ENCODE measurements at places on chromosomes 13 and 19.

DNA sequence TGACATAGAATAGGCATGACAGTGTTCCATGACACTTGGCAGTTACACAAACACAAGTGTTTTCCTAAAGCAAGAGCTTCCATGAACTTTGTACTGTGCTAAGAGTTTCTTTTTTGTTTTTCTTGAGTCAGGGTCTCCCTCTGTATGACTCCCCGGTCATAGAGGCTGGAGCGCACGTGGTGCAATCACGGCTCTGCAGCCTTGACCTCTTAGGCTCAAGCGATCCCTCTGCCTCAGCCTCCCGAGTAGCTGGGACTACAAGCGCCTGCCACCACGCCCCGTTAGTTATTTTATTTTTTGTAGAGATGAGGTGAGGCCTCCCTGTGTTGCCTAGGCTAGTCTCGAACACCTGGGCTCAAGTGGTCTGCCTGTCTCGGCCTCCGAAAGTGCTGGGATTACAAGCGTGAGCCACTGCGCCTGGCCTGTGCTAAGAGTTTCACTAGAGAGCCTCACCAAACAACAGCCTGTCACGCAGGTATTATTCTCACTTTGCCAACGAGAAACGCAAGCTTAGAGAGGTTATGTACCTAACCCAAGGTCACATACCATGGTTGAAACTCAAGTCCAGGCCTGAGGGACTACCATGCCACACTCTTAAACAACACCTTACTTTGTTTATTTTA lies 355.9 kb downstream of the KLF12 start:
- no peak for DNase-seq

DNA sequence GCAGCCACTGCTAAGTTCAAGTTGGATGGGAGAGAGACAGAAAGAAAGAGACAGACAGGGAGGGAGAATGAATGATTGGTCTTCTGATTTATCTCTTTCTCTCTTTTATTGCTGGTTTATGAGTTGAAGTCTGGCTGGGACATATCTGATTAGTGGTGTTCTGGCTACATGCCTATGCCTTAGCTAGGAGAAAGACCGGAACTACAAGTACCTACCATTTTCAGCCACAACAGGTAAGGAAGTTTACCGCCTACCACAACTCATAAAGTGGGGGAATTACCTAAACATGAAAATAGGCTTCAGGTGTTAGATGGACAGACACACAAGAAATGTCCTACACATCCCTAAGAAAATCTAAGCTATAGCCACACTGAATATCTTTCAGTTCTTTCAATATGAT lies 36.6 kb upstream of the GPC6 start:
- DNase-seq = no peak

DNA sequence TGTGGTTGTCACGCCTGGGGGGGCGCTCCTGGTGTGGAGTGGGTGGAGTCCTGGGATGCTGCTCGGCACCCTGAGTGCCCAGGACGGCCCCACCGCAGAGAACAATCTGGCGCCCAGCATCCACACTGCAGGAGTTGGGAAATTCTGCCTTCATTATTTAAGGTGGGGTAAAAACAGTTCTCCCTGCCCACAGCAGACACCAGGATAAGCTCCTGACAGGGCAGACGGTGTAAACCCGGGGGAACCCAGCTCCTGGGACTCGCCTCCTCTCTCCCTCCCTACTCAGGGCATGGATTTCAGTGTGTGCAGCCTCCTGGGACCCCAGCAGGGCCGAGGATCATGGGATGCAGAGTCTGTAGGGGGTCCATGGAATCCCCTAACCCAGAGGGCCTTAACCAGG lies 7.7 kb upstream of the WDR18 start:
- no peak for DNase-seq

DNA sequence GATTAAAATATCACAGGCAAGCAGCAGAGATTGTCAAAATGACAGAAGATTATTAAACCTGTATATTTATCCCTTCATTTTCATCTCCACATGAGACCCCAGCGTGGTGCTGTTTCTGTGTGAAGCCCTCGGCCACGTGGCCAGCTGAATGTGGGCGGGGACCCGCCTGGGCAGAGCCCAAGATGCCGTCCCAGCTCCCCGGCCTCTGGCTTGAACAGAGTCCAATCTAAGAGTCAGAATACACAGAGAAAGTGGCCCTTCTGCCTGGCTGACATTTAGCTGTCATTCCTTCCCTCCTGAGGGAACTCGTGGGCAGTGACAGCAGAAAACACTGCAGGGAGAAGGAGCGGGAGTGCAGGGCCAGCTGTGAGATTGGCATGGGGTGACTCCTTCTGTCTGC lies 34.9 kb upstream of the UQCRFS1 start:
- no peak for DNase-seq

- DNase-seq = no peak
Observed at GRCh38 chr13:97413694-97414093, 20.3 kb upstream of the RAP2A start.

GRCh38 chr13:106534639-106535551 lies 567 bp downstream of the EFNB2 start:
- no peak for DNase-seq

GRCh38 chr19:36851898-36852297 lies 1.2 kb downstream of the ZNF345 start:
- DNase-seq = no peak

- no peak for DNase-seq
Observed at GRCh38 chr19:51064534-51065220, at the start of gene KLK13. TSS of gene KLK13 (minus strand) at chr19:51065092. CDS start at chr19:51065067, 25 bp downstream.

DNA sequence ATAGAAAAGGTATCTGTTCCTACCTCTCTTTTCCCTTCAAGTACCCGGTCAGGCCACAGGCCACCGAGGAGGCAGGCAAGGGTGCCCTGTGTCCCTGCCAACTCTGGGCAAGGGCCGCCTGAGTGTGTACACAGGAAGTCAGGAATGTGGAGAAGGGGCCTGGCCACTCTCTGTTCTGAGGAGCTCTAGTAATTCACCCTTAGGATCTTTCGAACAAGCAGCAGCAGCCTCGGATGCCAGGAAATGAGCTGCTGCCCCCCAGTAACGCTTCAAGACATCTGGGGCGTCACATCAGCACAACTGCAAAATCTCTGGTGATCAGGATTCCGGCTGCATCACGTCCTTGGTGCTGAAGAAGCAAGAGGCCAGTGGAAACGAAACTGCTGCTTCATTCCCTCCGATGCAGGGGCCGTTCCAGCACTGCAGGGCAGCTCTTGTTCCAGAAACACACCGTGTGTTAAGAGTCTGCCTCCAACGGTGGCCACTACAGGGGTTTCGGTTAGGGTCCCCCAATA lies 2.0 kb downstream of the RAB20 start:
- DNase-seq = no peak

- no peak for DNase-seq
Observed at GRCh38 chr19:33333151-33333550, 30.8 kb upstream of the CEBPA start.

- no peak for DNase-seq
Observed at GRCh38 chr13:21060338-21061028, 903 bp downstream of the LATS2 start.

DNA sequence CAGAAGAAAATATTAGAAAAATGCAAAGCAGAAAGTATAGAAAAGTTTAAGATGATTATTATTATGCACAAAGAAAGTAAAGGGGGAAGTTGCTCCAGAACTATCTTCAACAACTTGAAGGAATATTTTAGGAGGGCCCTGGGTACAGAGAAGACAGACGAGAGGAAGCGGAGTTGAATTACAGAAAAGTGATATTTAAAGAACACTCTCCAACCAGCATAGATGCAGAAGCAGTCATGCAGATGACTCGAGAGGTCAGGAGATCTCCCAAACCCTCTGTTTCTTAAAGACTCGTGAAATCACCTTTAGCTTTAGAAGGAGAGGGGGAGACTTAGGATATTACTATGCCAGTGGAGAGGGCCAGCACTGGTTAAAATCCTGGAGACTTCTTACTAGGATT lies 8.5 kb upstream of the SHISA2 start:
- DNase-seq = no peak

DNA sequence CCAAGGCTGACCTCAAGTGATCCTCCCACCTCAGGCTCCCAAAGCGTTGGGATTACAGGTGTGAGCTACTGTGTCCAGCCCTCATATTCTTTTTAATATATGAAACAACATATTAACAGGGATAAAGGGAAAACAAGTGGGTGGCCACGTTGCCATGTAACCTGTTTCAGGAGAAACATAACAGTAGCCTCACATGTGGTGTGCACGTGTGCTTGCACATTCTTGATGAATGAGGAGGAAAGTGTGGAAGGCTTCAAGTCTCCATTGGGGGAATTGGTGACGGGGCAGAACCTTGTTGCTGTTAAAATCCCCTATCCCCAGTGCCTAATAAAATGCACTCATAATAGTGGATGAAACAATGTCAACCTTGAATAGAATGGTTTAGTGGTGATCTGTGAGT lies 202.3 kb downstream of the MTUS2 start:
- DNase-seq = no peak

GRCh38 chr19:54209811-54210494 lies 9.3 kb downstream of the RPS9 start:
- DNase-seq = peak; percentile 76

- DNase-seq = peak; percentile 37
Observed at GRCh38 chr19:41545547-41545946, 30.4 kb upstream of the CEACAM21 start.

DNA sequence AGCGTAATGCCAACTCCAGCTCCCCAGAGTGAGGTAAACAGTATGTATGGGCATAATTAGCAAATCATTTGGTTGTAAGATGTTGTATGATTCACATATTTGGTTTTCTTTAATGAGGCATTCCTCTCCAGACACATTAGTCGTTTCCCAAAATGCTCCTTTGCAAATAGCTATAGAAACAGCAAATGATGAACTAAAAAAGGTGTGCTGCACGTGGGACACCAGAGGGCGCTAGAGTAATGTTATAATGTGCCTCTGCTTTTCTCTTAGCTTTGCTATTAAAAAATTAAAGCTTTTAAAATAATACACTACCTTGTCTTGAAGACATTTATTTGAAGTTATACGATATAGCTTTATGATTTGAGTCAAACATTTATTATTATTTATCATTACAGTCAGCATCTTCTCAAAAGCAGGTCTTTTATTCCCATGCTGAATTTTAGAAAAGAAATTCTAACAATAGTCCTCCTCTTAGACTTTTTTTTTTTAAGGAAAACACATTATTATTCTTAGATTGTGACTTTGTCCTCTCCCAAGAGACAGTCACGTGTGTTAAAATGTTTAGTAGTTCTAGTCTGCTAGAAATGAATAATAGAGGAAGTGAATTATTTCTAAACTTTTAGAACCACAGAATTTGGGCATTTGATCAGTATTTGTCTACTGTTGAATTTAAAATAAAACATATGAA lies 121.6 kb upstream of the FRY start:
- DNase-seq = peak; percentile 17

GRCh38 chr13:76725211-76725610 lies 161.0 kb downstream of the KCTD12 start:
- no peak for DNase-seq

GRCh38 chr13:58949646-58950045 lies 1214.1 kb downstream of the DIAPH3 start:
- no peak for DNase-seq

- no peak for DNase-seq
Observed at GRCh38 chr19:38639679-38640078, 7.8 kb upstream of the ACTN4 start.

DNA sequence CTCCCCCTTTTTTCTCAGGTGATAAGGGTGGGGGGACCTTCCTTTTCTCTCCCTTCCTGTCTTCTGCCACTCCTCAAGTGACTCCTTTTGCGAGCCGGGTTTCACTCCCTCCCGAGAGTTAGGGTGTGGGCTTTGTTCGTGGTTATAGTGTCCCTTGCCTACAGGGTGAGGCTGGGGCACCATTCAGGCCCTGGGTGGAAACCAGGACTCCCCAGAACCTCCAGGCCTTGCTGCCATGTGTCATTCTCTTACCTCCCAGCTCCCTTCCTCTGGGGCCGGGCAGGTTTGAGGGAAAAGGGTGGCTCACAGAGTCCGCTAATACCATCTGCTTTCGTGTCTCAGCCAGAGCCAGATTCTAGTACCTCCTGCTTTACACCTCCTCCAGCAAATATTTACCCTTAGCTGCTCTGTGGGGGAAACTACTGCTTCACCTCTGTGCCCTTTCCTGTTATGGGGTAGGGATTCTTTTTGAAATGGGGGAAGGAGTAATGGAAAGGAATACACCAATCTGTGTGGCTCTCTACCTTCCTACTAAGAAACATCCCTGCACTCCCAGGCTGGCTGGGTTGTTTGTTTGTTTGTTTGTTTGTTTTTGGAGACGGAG lies 2.8 kb downstream of the ACTN4 start:
- no peak for DNase-seq

DNA sequence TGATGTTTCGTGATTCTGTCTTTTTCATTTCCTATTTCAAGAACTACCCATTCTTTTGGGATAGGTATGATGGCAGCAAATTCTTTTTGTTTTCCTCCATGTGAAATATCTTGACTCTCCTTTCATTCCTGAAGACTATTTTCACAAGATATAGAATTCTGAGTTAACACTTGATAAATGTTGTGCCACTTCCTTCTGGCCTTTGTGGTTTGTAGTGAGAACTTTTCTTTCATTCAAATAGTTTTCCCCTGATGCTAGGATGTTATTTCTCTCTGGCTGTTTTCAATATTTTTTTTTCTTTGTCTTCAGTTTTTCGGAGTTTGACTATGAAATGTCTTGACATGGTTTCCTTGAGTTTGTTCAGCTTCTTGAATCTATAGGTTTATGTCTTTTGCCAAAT lies 8.3 kb upstream of the TUBGCP3 start:
- DNase-seq = no peak

GRCh38 chr13:46675016-46675415 lies 121.9 kb downstream of the ESD start:
- DNase-seq = no peak

DNA sequence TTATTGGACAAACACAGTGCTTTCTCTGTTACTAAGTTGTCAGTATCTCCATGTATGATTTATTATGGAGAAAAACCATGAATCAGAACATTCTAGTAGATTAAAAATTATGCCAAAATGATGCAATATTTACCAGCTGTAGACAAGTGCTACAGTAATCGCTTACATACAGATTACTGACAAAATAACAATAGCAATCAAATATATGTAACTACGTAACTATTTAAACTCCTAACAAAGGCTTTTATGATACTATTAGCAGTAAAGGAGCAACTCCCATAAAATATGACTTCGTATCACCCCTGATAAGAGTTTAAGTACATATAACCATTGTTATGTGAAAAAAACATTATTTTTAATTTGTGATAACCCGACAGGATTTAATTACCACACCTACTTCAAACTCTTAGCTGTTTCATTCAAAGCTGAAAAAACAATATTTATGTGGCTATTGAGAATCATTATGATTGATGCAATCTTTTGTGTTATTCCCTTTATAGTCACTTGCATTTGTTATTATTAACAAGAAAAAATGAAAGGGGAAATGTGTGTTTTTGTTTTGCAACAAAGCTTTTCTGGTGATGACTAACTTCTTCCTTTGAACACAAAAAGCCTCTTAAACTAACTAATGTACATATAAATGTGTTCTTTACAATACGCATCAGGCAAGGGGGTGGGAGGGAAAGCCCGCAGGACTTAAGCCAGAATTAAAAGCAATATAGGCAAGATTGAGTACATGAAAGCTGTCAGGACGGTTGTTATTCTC lies 147.4 kb downstream of the ABCC4 start:
- no peak for DNase-seq

DNA sequence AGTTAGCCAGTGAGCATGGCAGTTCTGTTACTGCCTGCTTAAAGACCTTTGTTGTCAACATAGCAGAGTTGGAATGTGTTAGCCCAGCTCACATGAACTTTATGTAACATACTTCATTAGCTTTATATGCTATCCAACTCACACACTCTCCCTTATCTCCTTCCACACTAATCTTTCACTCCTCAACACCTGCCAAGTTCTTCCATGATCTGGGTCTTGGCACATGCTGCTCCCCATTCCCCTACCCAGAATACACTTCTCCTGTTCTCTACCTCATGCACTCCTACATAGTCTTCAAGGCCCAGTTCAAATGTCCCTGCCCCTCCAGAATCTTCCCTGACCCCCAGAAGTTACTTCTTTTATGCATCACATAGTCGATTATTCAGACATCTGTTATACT lies 179.3 kb downstream of the KATNAL1 start:
- no peak for DNase-seq

Measured in GF-D8 (cell line).